Activated naive CD4-positive, alpha-beta T cell treated with anti-CD3 and anti-CD28 coated beads, Interleukin-2, amount 10 ng/mL, durations not matched to agents 7 days and 5 days (primary cell): ENCODE measurements at places on chromosomes 2 and 18.

GRCh38 chr18:78984941-78985784 lies 5.5 kb downstream of the SALL3 start:
- DNase-seq = peak; percentile 34

- peak; percentile 32 for DNase-seq
These were observed 683 bp downstream of the MBOAT2 start for GRCh38 chr2:9002637-9003365.

- no peak for DNase-seq
These were observed 167.7 kb downstream of the MYO3B start for GRCh38 chr2:170345607-170346006.

- no peak for DNase-seq
These were observed 294.4 kb upstream of the EPC2 start for GRCh38 chr2:148350199-148350598.

DNA sequence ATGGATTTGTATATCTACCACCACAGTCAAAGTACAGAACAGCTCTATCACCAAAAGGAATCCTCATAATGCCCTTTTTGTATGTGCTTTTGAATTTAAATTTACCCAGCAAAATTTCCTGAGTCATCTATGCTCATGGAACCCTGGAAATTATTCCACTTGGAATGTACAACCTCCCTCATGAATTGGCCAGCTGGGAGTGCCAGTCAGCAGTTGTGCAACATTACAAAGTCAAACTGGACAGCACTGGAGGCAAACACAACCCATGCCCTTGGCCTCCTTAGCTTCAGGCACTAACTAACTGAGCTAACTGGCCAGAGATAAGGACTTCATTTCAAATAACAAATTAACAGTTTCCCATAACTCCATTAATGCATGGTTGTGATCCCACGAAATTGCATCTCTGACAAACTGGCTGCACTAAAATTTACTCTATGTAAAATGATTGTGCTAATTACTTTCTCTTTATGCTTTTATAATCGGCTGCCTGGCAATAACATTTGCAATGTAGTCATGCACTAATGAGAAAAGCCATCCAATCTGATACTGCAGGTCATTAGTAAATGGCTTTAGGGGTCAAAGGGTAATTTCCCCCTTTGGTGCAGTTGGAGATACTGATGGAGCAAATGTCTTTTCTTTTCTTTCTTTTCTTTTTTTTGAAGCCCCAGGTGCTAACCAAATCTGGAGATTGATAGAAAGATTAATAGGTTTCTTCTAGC lies 270.5 kb downstream of the ACTR3 start:
- DNase-seq = no peak

DNA sequence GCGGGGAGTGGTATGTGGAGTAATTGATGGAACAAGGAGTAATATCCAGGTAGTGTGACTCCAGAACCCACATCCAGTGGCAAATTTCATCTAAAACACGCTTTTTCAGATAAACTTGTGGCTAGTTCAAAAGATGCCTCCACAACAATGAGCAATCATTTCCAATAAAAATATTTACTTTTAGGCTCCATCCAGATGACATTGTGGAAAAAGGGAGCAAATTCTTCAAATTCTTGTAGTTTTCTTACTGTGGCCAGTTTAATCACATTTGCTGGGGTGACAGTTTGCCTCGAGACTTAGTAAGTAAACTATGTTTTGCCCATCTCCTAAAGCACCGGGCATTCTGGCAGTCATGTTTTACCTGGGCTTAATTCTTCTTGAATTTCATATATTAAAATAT lies 243.6 kb downstream of the IRS1 start:
- no peak for DNase-seq

GRCh38 chr2:14626873-14627272 lies 5.6 kb upstream of the LRATD1 start:
- no peak for DNase-seq

- no peak for DNase-seq
These were observed 360.1 kb downstream of the LPIN1 start for GRCh38 chr2:12106440-12107080.

DNA sequence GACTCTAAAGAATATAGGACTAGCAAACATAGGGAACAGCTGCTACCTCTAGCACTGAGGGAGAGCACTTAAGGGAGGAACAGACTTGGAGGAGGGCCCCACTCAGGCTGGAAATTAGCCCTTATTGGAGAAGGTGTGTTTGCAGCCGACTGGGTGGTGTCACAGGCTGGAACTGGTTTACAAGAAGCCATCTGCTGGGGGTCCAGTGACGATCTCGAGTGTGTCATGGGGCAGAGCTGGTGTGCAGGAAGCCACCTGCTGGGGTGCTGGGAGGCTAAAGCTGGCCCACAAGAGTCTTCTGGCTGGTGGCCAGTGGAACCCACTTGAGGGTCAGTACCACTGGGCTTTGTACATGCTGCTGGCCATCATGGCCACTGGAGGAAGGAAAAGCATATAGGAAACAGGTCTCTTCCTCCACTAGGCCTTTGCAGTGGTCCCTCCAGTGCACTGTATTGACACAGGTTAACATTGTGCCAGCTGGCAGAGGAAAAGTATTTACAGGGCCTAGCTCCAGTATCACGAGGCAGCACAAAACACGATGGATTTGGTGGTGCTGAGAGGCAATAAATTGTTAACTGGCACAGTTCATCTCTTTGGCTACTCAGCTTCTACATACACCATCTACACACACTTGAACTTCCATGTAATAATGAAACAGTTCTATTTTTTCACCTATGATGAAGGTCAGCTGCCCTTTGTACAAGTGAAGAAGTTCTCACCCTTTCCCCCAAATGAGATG lies 43.6 kb downstream of the MAP3K20 start:
- DNase-seq = no peak

DNA sequence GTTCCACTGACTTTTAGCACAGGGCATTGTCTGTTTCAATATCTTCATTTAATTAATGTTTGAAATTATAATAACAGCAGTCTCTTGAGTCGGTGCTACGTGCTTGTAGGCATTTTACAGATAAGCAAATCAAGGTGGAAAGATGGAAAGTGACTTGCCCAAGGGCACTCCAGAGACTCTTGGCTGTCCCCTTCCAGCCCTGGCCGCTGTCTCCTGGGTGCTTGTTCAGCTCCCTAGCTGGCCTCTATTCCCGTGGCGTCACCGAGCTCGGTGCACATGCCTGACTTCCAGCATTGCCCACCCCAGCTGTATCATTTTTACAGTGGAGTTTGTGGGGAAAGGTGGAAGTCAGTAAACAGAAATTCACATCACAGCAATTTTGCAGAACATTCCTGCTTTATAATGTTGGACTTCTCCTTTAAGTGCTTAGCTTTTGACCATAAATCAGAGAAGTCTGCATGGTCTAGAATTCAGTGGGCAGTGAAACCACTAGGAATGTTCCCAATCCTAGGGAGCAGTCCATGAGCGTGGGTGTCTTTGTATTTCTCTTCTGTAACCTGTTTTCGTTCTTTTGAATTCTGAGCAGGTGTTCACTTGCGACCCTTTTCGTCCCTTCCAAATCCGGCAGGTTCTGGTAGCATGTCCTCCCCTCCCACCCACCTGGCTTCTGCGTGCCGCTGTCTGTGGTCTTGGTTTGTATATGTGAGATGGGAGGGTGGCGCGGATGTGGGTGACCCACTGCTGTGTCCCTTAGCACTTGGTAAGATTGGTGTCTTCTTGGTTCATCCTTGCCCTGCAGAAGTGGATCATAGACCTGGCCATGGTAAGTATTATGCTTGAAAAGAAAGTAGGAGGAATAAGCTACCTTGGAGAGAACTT lies 8.4 kb downstream of the SLC66A3 start:
- no peak for DNase-seq
